ENCODE measurements at places on chromosomes 16 and 17.

GRCh38 chr16:52074133-52074532 is 472.8 kb downstream of the TOX3 start:
- DNase-seq = no peak

- no peak for DNase-seq
These were observed 59.3 kb downstream of the USP10 start for GRCh38 chr16:84759061-84759460.

- DNase-seq = no peak
These were observed 96.6 kb downstream of the WDR59 start for GRCh38 chr16:74888232-74888862.

DNA sequence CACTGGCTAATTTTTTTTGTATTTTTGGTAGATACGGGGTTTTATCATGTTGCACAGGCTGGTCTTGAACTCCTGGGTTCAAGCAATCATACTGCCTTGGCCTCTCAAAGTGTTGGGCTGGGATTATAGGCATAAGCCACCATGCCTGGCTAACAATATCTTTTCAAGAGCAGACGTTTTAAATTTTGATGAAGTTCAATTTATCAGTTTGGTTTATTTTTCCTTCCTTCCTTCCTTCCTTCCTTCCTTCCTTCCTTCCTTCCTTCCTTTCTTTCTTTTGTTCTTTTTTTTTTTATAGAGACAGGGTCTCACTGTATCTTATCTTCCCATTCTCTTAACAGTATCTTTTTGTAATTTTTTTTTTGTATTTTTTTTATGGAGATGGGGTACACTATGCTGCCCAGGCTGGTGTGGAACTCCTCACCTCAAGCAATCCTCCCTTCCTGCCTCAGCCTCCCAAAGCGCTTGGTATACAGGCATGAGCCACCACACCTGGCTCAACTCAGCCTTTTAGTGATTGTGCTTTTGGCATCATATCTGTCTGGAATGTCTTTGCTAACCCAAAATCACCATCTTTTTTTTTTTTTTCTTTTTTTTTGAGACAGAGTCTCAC is 13.6 kb upstream of the GIP start:
- no peak for DNase-seq

DNA sequence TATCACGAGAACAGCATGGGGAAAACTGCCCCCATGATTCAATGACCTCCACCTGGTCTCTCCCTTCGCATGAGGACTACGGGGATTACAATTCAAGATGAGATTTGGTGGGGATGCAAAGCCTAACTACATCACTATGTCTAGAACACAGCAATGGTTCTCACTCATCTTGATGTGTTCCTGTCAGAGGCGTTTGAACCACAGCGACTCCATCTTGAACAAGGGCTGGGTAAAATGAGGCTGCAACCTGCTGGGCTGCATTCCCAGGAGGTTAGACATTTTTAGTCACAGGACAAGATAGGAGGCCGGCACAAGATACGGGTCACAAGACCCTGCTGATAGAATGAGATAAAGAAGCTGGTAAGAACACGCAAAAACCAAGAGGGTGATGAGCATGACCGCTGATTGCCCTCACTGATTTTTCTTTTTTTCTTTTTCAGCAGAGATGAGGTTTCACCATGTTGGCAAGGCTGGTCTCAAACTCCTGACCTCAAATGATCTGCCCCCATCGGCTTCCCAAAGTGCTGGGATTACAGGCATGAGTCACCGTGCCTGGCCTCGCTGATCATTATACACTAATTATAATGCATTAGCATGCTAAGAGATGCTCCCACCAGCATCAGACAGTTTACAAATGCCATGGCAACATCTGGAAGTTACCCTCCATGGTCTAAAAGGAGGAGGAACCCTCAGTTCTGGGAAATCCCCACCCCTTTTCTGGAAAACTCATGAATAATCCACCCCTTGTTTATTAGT is 3.0 kb upstream of the PPY start:
- no peak for DNase-seq

DNA sequence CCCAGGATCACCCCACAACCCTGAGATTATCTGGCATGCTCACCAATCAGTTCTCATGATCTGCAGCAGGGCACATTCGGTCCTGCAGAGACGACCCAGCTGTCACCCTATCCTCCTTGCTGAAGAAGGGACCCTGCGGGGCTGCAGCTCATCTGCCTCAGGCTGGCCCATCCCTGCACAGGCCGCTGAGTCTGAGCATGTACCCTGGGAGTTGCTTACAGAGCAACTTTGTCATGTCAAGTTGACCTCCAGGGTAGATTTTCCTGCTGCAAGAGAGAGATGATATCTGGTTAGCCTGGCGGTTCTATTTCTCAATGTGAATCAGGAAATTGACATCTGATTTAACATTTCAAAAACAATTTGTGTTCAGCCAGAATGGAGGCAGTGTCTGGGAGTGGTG is 36.0 kb upstream of the ADCY9 start:
- no peak for DNase-seq

- no peak for DNase-seq
These were observed 26.5 kb upstream of the ADGRG1 start for GRCh38 chr16:57601801-57602478.
